GM12892 (cell line): ENCODE measurements at places on chromosomes 1 and 21.

- DNase-seq: no peak
These were observed 20.0 kb downstream of the ADGRL2 start for GRCh38 chr1:81820765-81821164.

DNA sequence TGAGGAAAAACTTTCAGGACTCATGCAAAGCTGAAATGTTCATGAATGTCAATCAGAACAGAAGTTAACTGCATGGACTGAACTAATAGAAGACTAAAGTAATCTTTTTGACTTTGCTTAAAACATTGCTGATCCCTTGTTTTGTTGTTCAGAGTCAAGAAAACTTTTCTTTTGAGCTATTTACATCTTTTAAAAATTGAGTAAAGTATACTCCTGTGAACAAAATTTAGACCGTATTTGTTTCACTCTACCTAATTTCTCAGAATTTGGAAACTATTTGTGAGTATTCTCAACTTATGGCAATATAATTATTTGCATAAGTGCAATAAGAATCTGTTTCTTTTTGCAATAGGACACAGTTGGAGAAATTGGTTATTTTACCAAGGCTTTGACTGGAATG, 41.1 kb downstream of the INPP5B start:
- DNase-seq: no peak

DNA sequence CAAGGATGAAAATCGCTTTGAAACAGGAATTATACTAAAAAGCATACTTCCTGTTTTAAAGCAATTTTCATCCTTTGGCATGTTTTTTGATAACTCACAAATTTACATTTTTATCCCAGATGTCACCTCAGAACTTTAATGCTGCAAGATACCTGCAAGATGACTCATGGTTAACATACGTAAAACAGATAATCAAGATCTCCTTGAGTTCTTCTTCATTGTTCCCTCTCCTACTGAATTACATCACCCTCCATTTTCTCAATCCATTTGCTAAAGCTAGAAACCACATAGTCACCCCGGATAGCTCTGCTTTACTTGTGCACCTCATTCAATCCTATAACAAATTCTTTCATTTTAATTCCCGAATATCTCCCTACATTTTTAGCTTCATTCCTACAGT, 1114.2 kb downstream of the PLA2G4A start:
- no peak for DNase-seq

DNA sequence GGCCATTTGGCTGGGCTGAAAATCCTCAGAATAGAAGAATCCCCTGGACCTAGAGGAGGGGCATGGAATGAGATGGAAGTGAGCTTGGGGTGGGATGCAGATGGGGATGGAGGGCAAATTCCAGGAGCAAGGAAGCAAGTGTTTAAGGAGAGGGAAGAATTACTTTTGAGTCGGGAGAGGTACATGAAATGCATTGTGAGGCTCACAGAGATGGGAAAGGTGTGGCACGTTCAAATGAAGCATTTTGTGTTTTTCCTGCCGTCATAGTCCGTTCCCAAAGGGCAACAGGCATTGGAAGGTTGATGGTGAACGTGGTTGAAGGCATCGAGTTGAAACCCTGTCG, 30.5 kb downstream of the ATP5PO start:
- DNase-seq: no peak

DNA sequence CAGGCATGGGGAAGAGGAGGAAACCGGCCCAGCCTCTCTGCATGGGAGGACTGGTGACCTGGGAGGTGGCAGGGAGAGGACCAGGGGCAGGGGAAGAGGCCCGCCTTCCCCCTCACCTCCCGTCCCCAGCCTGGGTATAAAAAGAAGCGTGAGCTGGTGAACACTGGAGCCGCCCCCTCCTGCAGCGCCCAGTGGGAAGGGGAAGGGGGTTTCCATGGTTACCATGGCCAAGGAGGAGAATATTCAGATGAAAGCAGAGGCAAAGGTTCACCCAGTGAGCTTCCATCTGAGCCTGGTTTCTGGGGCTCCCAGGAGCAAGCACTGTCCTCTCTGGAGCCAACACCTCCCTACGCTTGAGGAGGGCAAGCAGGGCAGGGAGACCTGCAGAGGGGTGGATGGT, 54.9 kb downstream of the ACOT7 start:
- DNase-seq: no peak

- DNase-seq: no peak
These were observed 98.1 kb downstream of the ADSS2 start for GRCh38 chr1:244353551-244354091.

- DNase-seq: no peak
These were observed 17.1 kb upstream of the A3GALT2 start for GRCh38 chr1:33338048-33338439.

DNA sequence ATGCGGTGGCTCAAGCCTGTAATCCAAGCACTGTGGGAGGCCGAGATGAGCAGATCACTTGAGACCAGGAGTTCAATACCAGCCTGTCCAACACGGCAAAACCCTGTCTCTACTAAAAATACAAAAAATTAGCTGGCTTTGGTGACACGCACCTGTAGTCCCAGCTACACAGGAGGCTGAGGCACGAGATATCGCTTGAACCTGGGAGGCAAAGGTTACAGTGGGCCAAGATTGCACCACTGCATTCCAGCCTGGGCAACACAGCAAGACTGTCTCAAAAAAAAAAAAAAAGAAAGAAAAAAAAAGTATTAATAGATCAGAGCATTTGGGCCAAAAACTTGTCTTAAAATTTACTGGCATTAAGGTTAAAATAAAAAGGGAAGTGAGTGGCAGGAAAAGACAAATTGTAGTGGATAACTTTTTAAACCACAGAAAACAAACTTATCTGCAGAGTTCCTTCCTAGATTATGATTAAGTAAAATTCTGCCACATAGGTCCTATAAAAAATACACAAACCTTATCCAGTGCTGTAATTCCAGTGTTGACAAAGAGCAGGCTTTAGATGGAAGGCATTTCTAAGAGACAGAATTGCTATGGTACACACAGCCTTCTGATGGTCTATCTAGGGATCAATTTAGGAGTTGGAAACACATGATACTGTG, 53.3 kb downstream of the EIF4G3 start:
- no peak for DNase-seq

- DNase-seq: no peak
These were observed 19.5 kb downstream of the NUAK2 start for GRCh38 chr1:205301842-205302588.

- no peak for DNase-seq
These were observed 21.9 kb downstream of the FASLG start for GRCh38 chr1:172680733-172681275.

DNA sequence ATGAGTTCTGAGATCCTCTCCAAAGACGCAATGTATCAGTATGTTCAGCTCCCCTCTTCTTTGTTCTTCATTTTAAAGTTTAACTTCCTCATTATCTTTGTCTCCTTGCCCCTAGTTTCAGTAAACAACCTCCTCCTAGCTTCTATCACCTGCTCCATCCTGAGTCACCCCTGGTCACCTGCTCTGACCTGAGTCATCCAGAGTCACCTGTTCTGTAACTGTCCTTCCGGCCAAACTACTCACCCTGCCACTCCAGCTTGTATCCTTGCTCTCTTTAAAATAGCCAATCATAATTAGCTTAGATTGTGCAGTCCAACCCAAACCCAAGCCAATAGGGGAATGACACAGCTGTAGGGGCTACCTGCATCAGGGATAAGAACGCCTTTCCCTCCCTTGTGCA, 332.0 kb downstream of the OLFM3 start:
- no peak for DNase-seq

GRCh38 chr21:31182231-31183140, 144.2 kb upstream of the KRTAP19-8 start:
- no peak for DNase-seq

DNA sequence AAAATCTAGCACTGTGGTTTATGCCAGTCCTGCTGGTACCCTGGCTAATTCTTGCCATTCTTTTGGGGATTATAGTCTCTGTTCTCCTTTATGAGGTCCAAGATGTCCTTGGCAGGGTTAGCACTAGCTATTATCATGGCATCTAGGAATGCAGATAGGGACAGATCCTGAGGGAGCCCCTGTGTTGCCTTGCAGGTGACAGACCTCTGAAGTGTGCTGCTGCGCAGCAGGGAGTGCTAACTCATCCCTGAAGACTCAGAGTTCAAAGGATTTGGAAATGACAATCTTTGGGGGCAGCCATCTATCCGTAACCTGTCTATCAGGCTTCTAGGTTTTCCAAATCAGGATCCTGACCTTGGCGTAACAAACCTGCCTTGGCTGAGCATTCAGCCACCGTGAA, 16.3 kb downstream of the ZFYVE9 start:
- no peak for DNase-seq

GRCh38 chr1:47843781-47844557, 153.2 kb downstream of the TRABD2B start:
- DNase-seq: no peak

DNA sequence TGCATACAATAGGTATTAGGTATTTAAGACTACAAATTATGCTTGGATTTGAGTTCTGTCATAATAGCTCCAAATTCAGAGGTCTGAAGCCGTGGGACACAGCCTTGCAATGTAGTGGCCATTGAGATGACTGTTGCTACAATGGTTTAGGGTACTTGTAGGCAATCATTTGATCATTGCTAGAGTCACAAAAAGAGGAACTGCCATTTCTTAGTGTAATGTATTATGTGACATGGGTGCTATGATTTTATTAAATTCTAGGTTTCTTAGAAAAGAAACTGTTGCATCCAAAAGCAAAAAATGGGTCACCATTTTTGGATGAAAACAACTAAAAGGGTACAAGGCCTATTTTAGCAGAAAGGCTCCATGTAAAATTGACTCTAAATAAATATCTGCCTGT, 129.9 kb upstream of the ZNF644 start:
- no peak for DNase-seq

DNA sequence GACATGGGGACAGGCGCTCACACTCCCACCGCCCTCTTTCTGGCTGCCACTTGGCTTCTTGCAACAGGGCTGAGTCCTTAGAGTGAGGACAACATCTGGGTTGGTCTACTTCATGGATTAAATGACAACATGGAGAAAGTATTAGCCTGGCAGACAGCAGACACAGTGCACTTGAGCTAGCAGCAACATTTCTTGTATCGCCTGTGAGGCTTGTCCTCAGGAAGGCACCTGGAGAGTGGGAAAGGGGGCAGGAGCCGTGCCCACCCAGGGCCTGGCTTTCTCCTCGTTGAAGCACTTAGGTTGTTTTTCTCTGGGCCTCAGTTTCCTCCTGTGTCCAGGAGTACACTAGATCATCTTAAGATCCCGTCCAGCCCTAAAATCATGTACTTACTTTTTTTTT, 3.7 kb downstream of the ELF3 start:
- DNase-seq: no peak

GRCh38 chr1:18945401-18945849, 11.1 kb downstream of the IFFO2 start:
- DNase-seq: no peak

GRCh38 chr1:156376146-156376545, 7.1 kb downstream of the RHBG start:
- no peak for DNase-seq

DNA sequence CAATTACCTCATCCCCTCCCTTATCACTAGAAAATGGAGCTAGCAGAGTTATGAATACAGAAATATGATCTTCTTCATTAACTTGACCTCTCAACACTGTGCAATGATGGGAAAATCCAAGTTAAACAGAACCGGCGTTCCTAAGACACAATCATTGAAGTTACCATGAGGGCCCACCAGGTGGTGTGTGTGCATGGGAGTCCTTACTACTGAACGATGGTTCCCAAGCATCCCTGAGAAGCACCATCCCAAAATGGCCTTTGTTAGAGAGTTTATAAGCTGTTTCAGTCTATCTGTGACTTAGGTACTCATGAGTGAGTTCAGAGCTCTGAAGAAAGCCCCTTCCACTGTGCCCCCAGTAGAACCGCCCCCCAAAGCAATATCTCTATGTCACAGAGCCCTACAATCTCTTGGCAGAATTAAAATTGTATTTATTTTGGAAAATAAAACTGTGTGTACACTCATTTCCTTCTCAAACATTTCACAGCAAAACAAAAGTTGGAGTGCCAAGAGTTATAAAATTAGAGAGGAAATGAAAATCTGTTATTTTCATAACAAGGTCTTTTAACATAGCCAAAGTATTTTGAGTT, 56.8 kb downstream of the PLD5 start:
- DNase-seq: no peak

GRCh38 chr1:232378266-232379062, 251.5 kb downstream of the SIPA1L2 start:
- DNase-seq: no peak

GRCh38 chr1:184684285-184685074, 70.2 kb downstream of the EDEM3 start:
- DNase-seq: no peak

DNA sequence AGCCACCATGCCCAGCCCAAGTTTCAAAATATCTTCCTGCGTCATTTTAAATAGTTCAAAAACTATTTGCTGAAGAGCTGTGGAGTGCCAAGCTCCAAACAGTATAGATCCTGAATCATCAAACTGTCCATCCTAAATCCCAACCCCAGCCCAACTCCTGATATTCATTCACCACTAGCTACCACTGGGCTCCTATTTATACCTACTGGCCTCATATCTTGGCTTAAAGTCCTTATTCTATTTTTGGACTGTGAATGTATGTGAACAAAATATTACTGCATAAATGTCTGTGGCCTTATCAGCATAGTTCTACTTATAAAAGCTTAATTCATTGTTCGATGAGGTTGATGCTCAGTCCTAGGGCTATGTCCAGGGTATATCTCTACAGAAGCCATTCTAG, 5.2 kb upstream of the SCAMP3 start:
- no peak for DNase-seq

GRCh38 chr1:234542211-234542850, 63.4 kb upstream of the TARBP1 start:
- DNase-seq: no peak
